Dermis microvascular lymphatic vessel endothelial cell (primary cell): ENCODE measurements at places on chromosomes 1 and 21. TPM values are rescaled to one million over a fixed set of nuclear protein-coding genes. Genes with fewer than 3 reads are reported as not detected.

GRCh38 chr1:66336641-66336990 lies 197.3 kb upstream of the SGIP1 start:
- no peak for DNase-seq

DNA sequence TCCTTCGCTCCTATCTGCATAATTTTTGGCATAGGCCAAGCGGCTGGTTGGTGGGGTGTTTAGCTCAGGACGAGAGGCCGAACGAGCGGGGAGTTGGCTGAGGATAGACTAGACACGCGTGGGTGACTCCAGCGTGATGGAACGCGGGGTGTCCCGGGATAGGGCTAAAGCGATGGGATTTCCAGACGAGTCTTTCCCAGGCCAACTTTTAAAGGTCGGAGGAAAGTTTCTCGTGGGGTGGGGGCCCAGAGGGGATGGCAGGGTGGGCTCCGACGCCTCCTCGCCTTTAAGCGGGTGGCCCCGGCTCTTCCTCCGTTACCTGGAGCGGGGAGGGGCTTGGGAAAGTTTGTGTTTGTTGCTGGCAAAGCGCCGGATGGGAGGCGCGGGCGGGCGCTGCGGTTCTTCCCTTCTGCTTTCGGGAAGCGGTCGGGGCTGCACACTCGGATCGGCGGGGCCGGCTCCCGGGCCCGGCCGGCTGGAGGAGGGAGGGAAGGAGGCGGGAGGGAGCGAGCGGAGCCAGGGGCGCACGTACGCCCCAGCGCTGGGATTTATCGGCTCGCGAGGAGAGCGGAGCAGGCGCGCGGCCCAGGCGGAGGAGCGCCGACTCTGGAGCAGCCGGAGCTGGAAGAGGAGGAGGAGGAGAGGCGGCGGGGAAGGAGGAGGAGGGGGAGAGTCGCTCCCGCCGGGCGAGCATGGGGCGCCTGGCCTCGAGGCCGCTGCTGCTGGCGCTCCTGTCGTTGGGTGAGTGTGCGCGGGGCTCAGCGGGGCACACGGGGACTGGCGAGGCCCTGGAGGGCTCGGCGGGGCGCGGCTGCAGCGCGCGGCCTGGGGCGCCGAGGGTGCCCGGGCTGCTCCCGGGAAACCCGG lies at the start of gene PTGFRN:
Gene PTGFRN, plus strand, starts transcription at position 405 of the 867 bp plus-strand sequence. Its CDS starts 288 bp downstream, at position 693.
- peak; percentile 54 for DNase-seq

Gene BMP8A
- total RNA-seq, result 0.13 TPM in 2 replicates

DNA sequence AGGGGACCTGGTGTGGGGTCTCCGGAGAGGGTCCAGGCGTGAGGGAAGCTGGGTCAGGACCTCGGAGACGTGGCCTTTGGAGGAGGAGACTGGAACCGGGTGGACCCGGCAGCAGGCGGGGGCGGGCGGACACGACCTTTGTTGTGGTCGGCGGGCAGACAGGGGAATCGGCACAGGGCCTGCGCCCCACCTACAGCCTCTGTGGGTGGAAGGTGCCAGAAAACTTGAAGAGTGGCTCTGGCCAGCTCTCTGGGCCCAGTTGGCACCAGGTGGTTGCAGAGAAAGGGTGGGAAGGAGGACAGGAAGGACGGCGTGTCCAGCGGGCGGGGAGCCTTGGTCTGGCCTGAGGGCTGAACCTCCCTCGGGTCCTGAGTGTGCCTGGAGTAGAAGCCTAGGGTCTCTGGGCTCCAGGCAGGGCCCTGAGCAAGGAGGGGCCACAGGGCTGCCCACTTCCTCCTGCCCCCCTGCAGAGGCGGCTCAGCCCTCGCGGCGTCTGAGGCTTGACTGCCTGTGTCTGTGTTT lies 7.7 kb upstream of the TTLL10 start:
- DNase-seq, result no peak

Gene LSM10
- 7.1 and 8.5 TPM in 2 replicates for total RNA-seq

DNA sequence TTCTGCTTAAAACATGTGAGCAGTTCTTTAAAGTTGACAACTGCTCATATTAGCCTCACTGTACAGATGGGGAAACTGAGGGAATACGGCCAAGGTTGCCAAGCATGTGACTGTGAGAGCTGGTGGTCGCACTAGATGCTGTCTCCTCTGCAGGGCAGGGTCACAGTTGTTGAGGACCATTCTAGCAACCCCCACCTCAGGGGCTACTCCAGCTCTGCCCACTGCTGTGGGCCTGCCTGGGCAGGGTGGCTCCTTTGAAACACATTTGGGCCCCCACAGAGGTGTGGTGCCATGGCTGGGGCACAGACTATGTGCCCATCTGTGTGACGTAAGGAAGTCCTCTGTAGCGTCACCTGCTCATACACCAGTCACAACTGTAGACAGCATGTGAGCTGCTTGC lies 779 bp downstream of the THEM5 start:
- DNase-seq, result no peak
